ENCODE measurements at places on chromosomes 4 and X. TPM values are rescaled to one million over a fixed set of nuclear protein-coding genes. Genes with fewer than 3 reads are reported as not detected.

Gene DMRTC1
- total RNA-seq: not detected

Gene GAGE1
- not detected for total RNA-seq

Gene IL2RG
- total RNA-seq: not detected

Gene YIPF7
- total RNA-seq: 6.7 TPM

Gene CFAP99
- not detected for total RNA-seq

Gene RBMXL3
- not detected for total RNA-seq

Gene SOD3
- not detected for total RNA-seq

Data from occipital lobe (tissue), 3 donors.